Activated CD4-positive, alpha-beta T cell treated with anti-CD3 and anti-CD28 coated beads for 36 hours (primary cell): ENCODE measurements at places on chromosomes 2 and 18. TPM values are rescaled to one million over a fixed set of nuclear protein-coding genes. Genes with fewer than 3 reads are reported as not detected.

GRCh38 chr2:2796207-2796606 lies 465.1 kb upstream of the MYT1L start:
- no peaks in the 10 kb centered on the region for H3K36me3 ChIP-seq
- DNase-seq = no peak
- no peak overlapping the region for H3K4me3 ChIP-seq
- H3K27me3 ChIP-seq = peaks cover 3% of the 10 kb centered on the region
- no peak overlapping the region for H3K27ac ChIP-seq
- H3K4me1 ChIP-seq = no peaks in the 10 kb centered on the region

DNA sequence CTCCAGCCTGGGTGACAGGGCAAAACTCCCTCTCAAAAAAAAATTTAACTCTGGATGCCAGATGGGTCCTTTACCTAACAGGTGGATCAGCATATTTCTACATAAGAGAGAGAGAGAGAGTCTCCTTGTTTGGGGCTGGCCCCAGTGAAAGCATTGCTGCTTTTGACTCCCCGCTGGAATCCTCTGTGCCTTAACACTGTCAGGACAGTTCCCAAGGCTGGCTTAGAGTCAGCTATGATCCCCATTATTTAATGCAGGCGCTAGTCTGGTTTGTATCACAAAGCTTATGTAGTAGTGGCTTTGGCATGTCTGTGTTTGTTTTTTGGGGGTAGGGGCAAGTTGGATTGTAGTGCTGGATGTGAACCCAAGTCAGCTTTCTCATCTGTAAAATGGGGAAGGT lies 9.4 kb downstream of the INPP4A start:
- no peak for DNase-seq
- peaks cover 96% of the 10 kb centered on the region for H3K4me1 ChIP-seq
- H3K36me3 ChIP-seq = peaks cover 9% of the 10 kb centered on the region
- no peaks in the 10 kb centered on the region for H3K27me3 ChIP-seq

DNA sequence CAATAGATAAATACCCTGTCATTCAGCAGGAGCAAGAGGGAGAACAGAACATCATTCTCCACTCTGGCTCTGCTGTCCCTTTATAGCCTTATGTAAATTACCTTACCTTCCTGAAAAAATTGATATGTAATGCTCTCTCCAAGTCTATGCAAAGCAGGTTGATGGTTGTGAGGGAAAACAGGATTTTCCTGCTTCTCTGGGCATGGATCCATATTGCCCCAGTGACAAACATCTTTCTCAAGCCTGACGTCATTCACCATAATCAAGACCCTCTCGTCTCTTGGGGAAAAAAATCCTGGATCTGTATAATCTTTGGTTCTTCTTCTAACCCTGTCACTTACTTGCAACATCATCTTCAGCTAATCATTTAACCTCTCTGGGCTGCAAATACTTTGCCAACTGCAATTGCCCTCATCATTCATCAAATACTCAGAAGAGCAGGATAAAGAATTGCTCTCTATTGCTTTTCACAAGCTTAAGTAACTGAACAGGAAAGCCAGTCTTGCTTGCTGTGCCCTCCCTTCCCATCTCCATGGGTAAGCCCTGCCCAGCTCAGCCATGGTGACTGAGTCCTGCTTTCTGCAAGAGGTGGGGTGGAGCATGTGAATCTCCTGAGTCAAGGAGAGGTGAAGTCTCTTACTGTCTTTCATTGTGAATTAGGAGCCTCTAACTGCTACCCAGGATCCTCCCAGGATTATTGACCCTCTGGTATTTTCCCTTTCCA lies 123.7 kb upstream of the KLF7 start:
- peaks cover 71% of the 10 kb centered on the region for H3K4me1 ChIP-seq
- H3K27me3 ChIP-seq = peaks cover 2% of the 10 kb centered on the region
- H3K27ac ChIP-seq = no peak overlapping the region
- no peak overlapping the region for H3K4me3 ChIP-seq
- DNase-seq = no peak

- H3K36me3 ChIP-seq = peaks cover 12% of the 10 kb centered on the region
- peaks cover 43% of the 10 kb centered on the region for H3K4me1 ChIP-seq
- no peaks in the 10 kb centered on the region for H3K27me3 ChIP-seq
- H3K27ac ChIP-seq = no peak overlapping the region
- DNase-seq = no peak
These were observed 11.9 kb downstream of the INO80C start for GRCh38 chr18:35485852-35486251.

POTEJ gene
- total RNA-seq = not detected

GRCh38 chr2:30680121-30680520 lies 127.1 kb downstream of the CAPN13 start:
- no peak overlapping the region for H3K4me3 ChIP-seq
- H3K27ac ChIP-seq = no peak overlapping the region
- no peak for DNase-seq
- H3K4me1 ChIP-seq = no peaks in the 10 kb centered on the region
- H3K27me3 ChIP-seq = no peaks in the 10 kb centered on the region
- H3K36me3 ChIP-seq = no peaks in the 10 kb centered on the region

- no peaks in the 10 kb centered on the region for H3K36me3 ChIP-seq
- DNase-seq = no peak
- H3K4me1 ChIP-seq = no peaks in the 10 kb centered on the region
- H3K27ac ChIP-seq = no peak overlapping the region
- H3K4me3 ChIP-seq = no peak overlapping the region
- H3K27me3 ChIP-seq = no peaks in the 10 kb centered on the region
These were observed 210.8 kb upstream of the SLC35G4 start for GRCh38 chr18:11398625-11399024.

GRCh38 chr2:42132191-42132965 lies 36.8 kb upstream of the EML4 start:
- H3K4me3 ChIP-seq = peak overlapping the region; percentile 62
- no peaks in the 10 kb centered on the region for H3K36me3 ChIP-seq
- no peaks in the 10 kb centered on the region for H3K27me3 ChIP-seq
- no peak for DNase-seq

DNA sequence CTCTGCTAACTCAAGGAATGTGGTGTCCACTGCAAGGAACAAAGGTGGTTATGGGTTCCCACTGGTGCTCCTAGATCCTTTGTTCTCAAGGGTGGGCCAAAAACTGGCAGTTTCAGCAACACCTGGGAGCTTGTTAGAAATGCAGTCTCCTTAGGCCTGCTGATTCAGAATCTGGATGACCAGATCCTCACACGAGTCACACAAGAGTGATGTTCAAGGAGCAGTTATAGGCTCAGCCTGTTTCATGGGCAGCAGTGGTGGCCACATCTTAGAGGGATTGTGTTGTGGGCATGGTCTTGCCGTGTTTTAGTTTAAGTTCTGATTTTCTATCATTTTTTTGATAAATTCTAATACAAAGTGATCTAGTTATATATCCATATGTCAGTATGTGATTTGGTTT lies 28.7 kb upstream of the MGAT5 start:
- DNase-seq = no peak
- H3K27me3 ChIP-seq = no peaks in the 10 kb centered on the region
- H3K4me3 ChIP-seq = no peak overlapping the region
- no peak overlapping the region for H3K27ac ChIP-seq

ABCG8 gene
- not detected for total RNA-seq

DNA sequence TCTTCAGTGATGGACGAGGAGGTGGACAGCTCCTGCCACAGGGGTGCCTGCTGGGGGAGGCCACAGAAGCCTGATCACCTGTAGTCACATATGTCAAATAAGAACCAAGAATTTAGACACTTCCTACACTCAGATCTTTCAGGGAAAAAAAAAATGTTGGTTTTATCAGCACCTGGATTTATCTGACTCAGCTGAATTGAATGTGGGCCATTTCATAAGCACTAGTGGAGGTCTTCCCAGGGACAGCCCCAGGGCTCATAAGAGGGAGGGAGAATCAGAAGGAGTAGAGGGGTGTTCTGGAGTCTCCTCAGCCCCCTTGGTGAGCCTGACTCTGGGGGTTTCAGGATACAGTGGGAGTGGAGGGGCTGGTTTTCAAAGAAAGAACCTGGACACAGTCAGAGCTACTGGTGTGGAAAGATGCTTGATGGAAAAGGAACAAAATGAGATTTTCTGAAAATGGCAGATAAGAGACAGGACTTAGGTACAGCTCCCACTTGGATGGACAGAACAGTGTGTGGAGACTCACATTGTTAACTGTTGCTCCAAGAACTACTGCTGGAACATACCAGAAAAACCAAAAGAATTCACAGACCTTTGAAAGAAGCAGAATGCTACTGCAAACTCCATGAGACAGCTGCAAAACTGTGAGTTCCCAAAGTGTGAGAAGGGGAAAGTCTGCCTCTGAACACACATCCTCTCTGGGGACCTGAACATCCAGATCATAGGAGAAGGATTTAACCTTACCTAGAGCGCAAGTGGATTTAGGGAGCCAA lies 45.4 kb downstream of the LCT start:
- no peak overlapping the region for H3K4me3 ChIP-seq
- H3K27ac ChIP-seq = no peak overlapping the region
- peaks cover 22% of the 10 kb centered on the region for H3K4me1 ChIP-seq

DNA sequence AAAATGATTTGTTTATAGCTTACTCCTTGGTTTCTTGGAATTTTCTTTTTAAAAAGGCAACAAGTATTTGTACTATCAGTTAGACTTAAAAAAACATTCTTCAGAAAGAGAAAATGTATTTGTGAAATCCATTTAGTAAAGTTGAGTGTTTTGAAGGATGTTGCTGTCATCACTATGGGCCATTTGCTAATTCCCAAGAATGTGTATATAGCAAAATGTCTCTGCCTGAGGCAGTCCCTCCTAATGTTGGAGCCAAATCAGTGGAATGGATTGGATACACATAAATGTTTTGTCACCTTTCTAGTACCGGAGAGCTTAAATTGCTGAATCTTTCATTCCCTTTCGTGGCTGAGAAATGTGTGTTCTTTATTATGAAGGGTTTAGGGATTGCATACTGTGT lies 890.2 kb upstream of the ZEB2 start:
- H3K4me1 ChIP-seq = peaks cover 13% of the 10 kb centered on the region
- DNase-seq = no peak
- no peak overlapping the region for H3K27ac ChIP-seq
- no peaks in the 10 kb centered on the region for H3K36me3 ChIP-seq
- peaks cover 16% of the 10 kb centered on the region for H3K27me3 ChIP-seq

DNA sequence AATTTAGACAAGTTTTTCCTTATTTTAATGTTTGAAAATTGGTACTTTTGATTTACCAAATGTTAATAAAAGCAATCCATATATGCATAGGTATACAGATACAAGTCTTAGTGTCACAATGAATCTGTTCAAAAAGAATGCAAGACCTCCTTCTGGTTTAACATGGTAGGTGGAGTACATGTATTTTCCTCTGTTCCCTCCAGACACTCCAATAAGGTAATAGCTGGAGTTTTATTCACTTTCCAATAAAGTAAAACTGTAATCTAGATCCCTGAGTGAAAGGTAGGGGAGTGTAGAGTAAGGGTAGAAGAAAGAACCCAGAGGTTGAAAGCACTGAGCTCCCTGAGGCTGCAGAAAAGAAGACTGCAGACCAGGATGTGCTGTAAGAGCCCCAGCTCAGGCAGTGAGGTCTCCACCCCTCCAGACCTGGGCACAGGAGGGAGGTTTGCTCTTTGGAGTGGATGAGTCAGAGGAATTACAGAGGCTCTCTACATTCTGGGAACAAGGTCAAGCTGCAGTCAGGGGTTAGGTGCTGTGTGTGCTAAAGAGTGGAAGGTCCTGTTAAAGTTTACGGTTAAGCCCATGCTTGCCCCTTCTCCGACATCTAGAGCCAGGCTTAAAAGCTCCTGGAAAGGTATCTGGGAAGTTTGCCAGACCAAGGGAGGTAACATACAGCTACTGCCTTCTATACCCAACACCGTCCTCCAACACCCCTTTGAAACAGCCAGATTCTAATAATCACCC lies 27.6 kb upstream of the STAT1 start:
- H3K4me3 ChIP-seq = no peak overlapping the region
- peaks cover 30% of the 10 kb centered on the region for H3K36me3 ChIP-seq
- no peak for DNase-seq
- peaks cover 34% of the 10 kb centered on the region for H3K4me1 ChIP-seq
- no peaks in the 10 kb centered on the region for H3K27me3 ChIP-seq
- H3K27ac ChIP-seq = no peak overlapping the region

- no peaks in the 10 kb centered on the region for H3K27me3 ChIP-seq
- H3K4me1 ChIP-seq = peaks cover 17% of the 10 kb centered on the region
- H3K36me3 ChIP-seq = peaks cover 43% of the 10 kb centered on the region
- no peak for DNase-seq
- H3K27ac ChIP-seq = no peak overlapping the region
These were observed 38.5 kb downstream of the PRPF40A start for GRCh38 chr2:152678808-152679207.

DNA sequence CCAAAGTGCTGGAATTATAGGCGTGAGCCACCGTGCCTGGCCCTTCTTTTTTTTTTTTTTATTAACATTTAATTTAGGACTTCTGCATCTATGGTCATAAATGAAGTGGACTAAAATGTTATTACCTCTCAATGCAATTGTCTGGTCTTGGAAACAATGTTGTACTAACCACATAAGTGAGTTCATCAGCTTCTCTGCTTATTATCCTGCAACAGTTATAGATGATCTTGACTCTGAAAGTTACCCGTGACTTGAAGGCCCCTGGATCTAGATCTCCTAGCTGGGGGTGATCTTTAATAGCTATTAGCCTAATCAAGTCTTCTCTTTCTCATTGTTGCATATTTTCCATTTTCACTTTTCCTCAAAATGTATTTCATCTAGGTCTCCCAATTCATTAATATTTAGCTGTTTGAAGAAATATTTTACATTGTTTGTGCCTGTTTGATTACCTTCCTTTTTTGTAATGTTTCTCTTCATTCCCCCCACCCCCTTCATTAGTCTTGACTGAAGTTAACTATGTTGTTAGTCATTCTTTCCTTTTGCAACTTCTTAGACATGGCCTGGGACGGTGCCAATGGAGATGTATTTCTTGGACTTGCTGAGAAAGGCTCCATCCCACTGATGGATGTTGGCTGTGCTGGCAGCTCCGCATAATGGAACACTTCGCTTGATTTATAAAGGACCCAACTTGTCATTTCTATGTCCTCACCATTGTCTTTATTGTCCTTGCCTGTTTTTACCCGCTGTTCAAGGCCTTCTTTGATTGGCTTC lies 141.6 kb upstream of the RIOK3 start:
- peaks cover 24% of the 10 kb centered on the region for H3K4me1 ChIP-seq
- H3K36me3 ChIP-seq = peaks cover 7% of the 10 kb centered on the region
- DNase-seq = no peak
- H3K27me3 ChIP-seq = no peaks in the 10 kb centered on the region

- H3K27ac ChIP-seq = no peak overlapping the region
- H3K4me1 ChIP-seq = no peaks in the 10 kb centered on the region
- DNase-seq = no peak
- no peaks in the 10 kb centered on the region for H3K27me3 ChIP-seq
- no peak overlapping the region for H3K4me3 ChIP-seq
These were observed 93.3 kb downstream of the ST6GAL2 start for GRCh38 chr2:106792671-106793070.

RGPD8 gene
- total RNA-seq = 7.8 TPM
